A549 (cell line): ENCODE measurements at places on chromosomes 7 and 10.

- no peak for DNase-seq
Measured at GRCh38 chr10:99450624-99451498, 20.4 kb upstream of the GOT1 start.

GRCh38 chr10:97442277-97442676, 3.5 kb downstream of the EXOSC1 start:
- no peak for DNase-seq

GRCh38 chr10:60973086-60973485, 29.1 kb upstream of the RHOBTB1 start:
- DNase-seq: no peak

DNA sequence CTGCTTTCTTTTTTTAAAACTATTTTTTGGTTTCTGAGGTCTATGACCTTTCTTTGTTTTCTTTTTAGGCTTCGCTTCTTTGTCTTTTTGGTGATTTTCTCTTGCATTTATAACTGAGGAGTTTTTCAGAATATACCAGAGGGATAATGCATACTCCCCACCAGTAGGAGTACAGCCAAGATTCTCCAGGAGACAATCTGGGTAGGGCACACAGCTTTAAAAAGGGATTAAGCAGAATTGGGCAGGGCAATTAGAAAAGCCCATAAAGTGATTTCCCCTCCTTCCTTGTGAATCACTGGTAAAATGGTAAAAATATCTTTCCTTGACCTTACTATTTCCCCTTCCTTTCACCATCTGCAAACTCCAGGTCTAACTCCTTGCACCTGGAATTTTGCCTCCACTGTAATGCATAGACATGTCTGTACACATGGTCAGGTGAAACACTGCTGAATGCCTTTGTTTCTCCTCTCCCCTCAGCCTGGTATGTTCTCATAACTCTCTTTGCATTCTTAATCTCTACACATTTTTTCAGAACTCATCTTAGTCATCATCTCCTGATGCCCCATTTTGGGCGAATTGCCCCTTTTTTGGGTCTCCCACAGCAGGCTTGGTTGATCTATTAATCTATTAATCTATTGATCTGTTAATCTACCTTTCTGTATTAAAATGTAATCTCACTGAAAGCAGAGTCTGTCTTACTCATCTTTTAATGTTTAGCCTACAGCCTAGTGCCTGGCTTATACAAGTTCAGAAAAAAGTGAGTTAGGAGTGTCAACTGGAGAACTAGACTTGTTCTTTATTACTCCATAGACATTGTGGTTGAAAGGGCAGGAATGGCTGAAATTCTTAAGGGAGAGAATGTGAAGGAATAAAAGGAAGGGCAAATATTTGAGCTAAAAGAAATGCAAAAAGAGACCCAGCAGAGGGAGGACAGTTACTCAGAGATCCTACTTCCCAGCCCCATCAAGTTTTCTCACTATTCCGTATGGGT, 64.6 kb downstream of the MDFIC start:
- DNase-seq: no peak

DNA sequence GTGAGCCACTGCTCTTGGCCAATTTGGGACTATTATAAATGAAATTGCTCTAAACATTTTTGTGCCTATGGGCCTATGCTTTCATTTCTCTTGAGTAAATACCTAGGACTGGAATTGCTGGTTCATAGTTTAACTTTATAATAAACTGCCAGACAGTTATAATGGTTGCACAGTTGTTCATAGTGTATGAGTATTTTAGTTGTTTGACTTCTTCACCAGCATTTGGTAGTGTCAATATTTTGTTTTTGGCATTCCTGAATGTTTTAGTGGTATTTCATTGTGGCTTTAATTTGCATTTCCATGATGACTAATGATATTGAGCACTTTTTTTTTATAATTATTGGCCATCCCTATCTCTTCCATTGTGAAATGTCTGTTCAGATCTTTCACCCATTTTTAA, 29.5 kb downstream of the PLEKHA8 start:
- no peak for DNase-seq

DNA sequence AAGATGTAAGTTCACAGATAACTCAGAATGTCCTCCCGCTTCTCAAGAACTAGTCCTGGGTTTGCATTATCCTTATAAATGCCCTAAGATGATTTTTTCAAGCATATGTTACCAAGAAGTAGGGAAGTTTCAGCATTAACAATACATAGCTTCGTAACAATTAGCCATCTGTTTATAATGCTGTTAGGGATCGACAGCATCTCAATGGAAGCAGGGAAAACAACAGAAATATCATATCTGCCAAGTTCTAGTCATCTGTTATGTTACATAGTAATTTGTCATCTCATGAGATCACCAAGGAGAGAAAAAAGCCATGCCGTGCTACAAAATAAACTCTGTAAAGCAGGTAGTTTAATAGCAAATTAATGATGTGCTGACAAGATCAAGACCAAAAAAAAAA, 731.5 kb upstream of the C7orf33 start:
- no peak for DNase-seq

DNA sequence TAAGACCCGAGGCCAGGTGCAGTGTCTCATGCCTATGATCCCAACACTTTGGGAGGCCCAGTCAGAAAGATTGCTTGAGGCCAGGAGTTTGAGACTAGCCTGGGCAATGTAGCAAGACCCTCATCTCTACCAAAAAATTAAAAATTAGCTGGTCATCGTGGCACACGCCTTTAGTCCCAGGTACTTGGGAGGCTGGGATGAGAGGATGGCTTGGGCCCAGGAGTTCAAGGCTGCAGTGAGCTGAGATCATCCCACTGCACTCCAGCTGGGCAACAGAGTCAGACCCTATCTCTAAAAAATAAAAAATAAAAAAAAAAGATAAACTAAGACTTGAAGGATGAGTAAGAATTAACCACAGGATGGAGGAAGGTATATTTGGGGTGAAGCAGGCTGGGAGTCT, 77.9 kb downstream of the JCAD start:
- DNase-seq: no peak

DNA sequence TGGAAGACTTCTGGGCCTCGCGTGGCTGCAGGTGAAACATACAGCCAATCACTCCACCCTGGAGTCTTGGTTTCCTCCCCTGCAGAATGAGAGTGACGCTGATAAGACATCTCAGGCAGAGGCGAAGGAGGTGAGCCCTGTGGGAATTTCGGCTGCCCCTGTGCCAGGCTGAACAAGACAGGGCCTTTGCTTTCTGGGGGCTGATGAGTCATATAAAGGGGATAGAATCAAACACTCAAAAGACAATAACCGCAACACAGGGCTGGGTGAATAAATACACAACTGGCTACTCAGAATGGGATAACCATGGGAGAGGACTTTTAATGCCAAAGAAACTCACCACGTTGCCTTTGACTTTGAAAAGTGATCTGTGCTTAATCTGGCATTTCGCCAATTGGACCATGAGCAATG, 143.8 kb downstream of the KCNMA1 start:
- DNase-seq: no peak

DNA sequence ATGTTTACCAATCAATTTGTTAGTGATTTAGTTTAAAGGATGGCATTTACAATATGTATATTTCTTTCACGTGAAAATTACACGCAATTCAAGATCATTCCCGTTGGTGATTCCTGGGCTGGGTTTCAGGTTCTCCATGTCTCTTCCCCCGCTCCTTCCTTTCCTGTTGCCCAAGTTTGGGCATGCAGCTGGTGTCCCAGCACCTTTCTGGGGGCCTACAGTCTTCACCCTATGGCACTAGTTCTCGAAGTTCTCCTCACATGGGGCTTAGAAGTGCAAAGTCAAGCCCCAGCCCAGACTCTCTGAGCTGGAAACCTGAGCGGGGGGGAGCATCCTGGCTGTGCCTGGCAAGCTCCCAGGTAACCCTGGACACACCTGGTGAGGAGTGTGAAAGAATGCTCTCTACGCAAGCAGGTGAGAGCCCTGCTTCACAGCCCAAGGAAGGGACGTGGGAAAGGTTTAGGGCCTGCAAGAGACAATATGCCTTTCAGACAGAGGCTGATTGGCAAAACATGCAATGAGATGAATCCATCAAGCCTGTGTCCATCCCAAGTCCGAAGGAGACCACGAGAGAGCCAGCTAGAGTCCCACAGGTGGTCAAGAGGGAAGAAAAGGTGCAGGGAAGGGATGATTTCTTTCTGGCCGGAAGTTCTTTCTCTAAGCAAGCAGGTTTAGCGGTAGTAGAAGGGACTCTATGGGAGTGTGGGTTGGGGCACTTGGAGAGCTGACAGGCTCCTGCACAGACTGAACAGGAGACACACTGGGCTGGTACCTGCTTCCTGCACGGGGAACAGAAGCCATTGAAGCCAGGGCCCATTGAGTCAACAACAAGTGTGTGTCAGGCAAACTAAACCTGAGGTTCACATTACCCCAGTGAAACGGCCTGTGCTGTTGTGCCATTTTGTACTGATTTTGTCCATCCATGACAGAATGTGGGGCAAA, 131.1 kb downstream of the ADARB2 start:
- no peak for DNase-seq

DNA sequence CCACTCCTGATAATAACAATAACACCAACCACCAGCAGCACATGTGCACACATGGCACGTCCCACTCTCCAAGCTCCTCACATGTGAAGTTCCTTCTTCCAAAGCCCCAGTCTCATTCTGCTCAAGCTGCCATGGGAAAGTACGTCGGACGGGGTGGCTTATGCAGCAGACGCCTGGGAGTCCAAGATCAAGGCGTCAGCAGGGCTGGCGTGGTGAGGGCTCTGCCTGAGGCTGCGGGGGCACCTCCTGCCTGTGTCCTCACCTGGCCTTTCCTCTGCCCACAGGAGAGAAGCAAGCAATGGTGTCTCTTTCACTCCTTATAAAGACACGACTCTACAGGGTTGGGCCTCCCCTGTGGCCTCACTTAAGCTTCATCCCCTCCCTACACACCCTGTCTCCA, 68.8 kb upstream of the INSIG1 start:
- no peak for DNase-seq

DNA sequence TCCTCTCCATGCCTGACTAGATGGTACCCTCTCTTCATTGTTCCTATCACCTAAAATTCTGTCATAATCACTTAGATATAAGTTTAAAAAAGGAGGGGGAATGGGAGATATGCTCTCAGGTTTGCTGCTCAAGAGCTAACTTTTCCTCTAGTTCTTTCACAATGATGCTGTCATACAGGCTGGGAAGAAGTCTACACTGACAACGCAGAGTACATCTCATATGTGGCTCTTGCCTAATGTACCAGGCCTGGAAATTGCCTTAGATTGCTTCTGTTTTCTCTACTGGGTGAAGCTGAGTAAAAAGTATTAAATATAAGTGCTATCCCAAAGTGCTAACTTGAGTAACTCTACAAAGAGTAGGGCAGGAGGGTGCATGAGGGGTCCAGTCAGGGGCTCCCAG, 43.8 kb upstream of the BET1 start:
- no peak for DNase-seq

- no peak for DNase-seq
Measured at GRCh38 chr10:110946496-110946895, 27.1 kb downstream of the SHOC2 start.

- no peak for DNase-seq
Measured at GRCh38 chr7:100679129-100679926, 5.8 kb downstream of the GNB2 start.

DNA sequence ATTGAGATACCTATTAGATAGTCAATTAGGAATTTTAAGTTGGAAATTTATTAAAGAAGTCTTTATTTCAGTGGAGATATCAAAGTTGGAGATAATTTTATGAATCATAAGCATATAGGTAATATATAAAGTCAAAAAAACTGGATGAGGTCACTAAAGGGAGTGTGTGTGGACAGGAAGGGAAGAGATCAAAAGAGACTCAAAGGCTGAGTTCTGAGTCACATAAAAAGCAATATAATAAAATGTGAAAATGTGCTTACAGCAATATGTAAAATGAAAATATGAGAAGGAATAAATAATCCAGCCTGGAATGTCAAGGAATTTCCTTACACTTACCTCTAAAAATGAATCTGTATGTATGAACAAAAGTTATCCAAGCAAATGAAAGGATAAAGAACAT, 583.3 kb upstream of the SORCS1 start:
- DNase-seq: no peak

- no peak for DNase-seq
Measured at GRCh38 chr10:33434933-33435332, 100.5 kb upstream of the NRP1 start.

- no peak for DNase-seq
Measured at GRCh38 chr10:62814756-62815380, 1.3 kb downstream of the EGR2 start.

GRCh38 chr7:66076462-66077329, 1.1 kb downstream of the ASL start:
- DNase-seq: peak; percentile 30

DNA sequence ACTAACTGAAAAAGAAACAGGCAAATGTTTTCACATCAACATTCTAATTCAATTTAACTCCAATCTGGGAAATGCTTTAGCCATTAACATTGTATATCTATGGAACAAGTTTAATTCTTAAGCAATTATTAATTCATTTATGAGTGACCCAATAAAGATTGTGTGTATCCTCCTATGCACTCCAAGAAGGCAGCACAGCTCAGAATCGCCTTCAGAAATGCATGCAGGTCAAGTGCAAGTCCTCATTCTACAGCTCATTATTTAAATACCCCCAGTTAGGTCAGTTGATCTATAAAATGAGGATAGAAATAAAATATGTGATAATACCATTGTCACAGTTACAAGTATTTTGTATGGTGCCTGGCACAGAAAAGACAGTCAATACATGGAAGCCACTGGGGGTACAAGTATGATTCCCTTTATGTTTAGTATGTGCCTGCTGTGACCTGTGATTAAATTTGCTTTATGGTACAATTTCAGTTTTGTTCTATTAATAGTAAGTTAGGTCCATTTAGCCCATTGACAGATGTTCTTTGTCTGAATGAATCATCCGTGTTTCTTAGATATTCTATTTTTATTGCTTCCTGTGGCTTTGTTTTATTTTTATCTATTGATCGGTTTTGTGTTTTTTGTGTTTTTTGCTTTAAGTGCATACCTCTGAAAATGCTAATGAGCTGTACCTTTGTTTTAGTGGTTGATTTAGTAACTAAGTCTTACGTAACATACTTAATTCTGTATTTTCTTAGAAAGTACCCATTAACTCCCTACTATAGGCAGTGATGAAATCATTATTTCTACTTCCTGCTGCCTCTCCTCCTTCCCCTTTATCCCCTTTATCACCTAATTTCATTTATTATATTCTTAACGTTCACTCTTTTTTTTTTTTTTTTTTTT, 42.8 kb downstream of the CPXM2 start:
- no peak for DNase-seq

DNA sequence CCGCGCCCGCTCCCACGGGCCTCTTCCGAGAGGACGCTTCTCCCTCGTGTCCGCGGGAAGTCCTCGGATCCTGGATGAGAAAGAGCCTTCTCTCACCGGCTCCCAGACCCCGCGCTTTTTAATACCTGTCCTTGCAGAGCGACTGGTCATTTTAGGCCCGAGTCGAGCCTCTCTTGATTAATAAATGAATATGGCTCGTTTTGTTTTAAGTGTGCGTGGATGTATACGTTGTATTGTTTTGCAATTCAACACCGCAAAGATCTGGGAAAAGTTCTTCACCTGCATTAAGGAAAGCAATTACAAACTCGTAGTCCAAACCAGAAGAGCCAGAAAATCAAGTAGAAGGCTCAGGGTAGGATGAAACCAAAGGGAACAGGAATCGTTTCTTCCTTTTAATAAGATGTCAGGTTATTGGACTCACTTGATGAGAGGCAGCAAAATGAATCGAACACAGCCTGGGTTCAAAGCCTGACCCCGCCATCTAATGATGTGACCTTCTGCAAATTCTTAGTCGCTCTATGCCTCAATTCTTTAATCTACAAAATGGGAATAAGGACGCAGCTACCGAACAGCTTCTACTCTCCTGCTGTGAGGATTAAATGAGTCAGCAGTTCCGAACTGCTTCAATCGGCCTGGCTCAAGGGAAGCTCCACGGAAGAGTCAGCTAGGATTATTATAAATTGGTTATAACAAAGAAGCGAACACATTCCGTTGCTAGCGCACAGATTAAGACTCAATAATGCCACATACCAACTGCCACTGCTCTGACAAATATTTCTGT, 277.8 kb upstream of the NEBL start:
- DNase-seq: no peak
